ENCODE measurements at places on chromosomes 16 and 17.
A peak's percentile ranks its signal among the peaks of the same experiment; 100 is the strongest.

GRCh38 chr16:56787167-56787566 lies 57.2 kb downstream of the NUP93 start:
- no peak for DNase-seq

DNA sequence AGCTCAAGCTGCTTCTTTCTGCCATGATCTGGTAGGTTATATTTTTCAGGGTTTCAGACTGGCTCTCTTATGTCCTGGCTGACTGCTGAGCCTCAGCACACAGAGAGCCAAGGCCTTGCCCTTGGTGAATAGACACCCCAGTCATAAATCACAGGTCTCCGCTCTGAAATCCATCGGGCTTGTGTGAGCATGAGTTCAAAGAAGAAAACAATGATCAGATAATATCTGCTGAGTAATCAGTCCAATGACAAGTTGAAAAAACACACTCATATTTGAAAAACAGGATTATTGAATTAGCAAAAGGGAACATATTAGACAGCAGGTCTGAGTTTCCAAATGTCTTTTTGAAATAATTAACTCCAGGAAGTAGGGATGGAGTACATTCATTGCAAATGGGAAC lies 51.1 kb upstream of the NDRG4 start:
- no peak for DNase-seq

GRCh38 chr16:81693744-81694303 lies 85.3 kb upstream of the PLCG2 start:
- DNase-seq: no peak

DNA sequence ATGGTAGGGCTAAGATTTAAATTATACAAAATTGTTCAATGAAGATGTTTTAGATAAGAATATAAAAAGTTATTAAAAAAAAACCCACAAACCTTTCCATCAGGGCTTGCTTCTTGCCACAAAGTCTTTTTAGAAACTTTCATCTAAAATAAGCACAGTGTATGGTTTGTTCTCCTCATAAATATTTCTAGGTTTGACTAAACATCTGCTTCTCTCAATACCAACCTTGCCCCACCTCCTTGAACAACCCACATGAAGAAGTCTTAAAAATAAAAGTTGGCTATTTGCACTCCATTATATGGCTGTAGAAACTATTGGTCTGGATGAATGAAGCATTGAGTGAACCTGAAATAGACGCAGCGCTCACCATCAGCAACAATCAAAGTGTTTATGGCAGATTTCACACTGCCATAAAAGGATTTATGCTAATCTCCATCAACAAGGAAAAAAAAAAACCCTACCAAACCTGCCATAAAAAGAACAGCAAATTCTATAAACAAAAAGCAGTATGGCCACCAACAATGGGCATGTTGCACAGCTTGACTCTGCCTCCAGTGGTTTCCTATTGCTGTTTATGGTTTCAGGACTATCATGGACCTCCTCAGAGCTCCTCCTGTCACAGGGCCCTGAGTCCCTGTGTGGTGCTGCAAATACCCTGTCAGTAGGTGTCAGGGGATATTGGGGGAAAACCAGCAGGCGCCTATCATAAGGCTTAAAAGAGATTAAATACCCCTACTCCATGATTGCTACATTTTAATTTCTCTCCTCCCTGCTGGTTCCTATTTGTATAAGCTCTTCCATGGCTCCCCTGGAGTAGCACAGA lies 37.6 kb downstream of the SNX11 start:
- no peak for DNase-seq

GRCh38 chr17:15267996-15268395 lies 2.9 kb upstream of the PMP22 start:
- DNase-seq: no peak

DNA sequence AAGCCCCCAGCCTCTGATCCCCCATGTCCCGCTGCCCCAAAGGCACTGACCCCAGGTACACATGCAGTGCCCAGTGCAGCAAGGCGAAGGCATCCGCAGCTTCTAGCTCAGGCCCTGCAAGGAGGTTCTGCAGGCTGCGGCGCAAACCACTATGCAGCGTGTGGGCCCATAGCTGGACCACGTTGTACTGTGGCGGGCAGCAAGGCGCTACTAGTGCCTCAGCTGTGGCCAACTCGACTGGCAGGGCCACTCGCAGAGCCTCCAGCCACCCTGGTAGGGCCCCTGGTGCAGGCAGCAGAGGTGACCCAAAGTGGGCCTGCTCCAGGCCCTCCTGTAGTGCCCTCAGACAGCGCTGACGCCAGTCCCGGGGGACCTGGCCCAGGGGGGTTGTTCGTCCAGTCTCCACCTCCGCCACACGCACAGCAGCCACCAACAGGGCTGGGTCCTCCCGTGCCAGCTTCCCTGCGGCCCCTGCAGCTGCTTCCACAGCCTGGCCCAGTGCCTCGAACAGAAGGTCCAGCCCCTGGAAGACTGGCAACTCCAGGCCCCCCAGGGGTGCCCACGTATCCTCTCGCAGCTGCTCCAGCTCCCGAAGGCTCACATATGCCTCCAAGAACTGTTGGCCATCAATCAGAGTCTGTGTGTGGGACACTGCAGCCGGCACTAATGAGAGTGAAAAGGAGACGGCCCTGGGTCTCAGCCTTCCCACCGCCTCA lies 2.6 kb downstream of the EXOC3L1 start:
- DNase-seq: no peak

- no peak for DNase-seq
Measured at GRCh38 chr17:15431196-15431595, 36.2 kb downstream of the CDRT4 start.

GRCh38 chr17:4534515-4534914 lies 20.7 kb downstream of the MYBBP1A start:
- no peak for DNase-seq

DNA sequence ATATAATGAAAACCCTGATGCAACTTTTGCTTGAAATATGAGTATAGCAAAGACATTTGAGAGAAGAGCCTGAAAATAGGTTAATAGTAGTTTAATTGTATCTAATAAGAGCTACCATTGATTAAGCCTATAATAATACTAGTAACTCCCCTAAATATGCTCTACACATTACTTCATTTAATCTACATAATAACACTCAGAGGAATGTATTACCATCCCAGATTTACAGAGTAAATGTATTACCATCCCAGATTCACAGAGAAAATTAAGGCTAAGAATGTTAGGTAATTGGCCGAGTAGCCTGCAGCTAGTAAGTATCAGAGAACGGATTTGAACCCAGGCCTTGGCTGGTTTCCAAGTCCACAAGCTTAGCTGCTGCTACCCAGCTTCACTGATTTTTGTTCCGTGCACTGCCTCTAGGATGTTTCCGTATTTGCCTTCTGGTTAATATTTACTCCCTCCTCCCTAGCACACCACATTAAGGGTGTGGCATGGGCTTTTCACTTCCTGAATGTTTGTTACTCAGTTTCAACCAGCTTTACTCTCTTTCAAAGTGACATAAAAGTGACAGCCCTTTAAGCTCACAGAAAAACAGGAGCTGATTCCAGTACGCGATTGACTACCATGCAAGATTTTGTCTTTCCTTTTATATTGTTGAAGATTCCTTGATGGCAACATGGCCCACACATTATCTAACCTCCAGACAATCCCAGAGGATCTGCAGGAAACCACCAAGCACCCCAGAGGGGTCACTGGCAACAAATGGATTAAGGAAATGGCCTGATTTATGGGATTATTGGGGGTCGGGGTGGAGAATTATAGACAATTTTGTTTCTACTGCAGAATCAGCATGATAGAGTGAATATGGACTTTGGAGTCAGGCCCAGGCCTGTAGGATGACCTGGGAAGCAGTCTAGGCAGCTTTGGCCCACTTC lies 26.7 kb upstream of the TOX3 start:
- no peak for DNase-seq

- no peak for DNase-seq
Measured at GRCh38 chr17:7215652-7216180, 3.9 kb downstream of the DLG4 start.

- DNase-seq: peak; percentile 66
Measured at GRCh38 chr16:15572329-15573001, 70.5 kb downstream of the MARF1 start.

DNA sequence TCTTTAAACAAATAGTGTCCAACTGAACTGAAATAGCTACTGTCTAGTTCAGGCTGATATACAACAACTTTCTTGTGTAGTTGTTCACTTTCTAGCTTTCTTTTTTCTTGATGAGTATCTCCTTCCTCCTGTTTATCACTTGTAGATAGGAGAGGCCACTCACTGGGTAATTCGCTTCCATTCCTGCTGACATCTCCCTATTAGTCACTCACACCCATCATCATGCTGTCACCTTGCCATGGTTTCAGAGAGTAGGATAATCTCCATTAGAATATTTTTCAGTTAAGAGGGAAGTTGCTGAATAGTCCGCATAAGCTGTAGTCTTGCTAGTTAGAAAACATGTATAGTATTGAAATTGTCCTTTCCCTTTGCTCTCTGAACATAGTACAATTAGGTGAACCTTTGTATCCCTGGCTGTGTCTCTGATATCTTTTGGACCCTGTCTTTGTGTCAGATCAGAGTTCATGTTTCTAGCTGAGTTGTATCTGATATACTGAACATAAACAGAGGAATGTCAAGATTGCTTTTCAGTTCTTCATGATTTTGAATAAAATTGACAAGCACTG lies 64.4 kb upstream of the RASL10B start:
- peak; percentile 10 for DNase-seq

GRCh38 chr17:78250891-78251772 lies 19.7 kb downstream of the TMEM235 start:
- peak; percentile 86 for DNase-seq

DNA sequence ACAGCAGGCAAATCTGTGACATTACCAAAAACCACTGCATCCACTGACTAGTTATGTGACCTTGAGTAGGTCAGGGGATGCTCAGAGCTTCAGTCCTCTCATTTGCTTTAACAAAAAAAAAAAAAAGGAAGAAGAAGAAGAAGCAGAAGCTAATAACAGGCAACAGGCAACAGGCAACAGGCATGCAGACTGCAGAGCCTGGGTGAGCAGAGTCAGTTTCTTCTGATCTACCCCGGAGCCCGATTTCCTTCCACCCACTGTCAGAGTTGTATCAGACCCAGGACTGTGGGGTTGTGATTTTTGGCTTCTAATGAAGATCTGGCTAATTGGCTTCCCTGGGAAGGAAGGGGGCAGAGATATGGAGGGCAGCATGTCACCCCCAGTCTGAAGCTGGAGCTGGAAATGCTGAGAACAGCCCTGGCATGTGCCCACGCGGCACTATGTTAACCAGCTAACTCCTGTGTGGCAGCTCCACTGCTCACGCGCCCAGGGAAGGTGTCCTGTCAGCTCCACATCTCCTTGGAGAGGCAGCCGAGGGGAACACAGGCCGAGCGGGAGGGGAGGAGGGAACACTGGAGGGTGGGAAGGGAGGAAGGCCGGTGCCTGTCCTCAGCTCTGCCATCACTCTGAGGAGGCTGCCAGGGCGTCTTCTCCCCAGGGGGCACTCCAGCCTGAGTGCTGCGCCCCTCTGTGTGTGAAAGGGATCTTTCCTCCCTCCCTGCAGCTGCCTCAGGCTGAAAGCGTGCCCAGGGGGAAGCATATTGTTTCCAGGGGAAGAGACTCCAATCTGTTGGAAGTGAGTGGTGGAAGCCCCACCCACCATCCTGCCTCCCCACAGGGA lies 17.6 kb downstream of the SRCIN1 start:
- DNase-seq: no peak

DNA sequence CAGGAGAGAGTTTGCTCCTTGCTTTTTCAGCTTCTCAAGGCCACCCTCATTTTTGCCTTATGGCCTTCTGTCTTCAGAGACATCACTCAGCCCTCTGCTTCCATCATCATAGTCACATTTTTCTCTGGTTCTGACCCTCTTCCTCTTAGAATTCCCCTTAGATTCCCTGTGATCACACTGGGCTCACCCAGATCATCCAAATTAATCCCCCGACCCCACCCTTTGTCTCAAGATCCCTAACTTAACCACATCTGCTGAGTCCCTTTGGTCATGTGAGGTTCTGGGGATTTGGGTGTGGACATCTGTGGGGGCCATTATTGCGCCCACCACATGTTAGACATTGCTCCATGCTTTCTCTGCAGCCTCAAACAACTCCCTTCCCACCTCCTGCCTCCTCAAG lies 323.4 kb downstream of the CPPED1 start:
- DNase-seq: no peak

DNA sequence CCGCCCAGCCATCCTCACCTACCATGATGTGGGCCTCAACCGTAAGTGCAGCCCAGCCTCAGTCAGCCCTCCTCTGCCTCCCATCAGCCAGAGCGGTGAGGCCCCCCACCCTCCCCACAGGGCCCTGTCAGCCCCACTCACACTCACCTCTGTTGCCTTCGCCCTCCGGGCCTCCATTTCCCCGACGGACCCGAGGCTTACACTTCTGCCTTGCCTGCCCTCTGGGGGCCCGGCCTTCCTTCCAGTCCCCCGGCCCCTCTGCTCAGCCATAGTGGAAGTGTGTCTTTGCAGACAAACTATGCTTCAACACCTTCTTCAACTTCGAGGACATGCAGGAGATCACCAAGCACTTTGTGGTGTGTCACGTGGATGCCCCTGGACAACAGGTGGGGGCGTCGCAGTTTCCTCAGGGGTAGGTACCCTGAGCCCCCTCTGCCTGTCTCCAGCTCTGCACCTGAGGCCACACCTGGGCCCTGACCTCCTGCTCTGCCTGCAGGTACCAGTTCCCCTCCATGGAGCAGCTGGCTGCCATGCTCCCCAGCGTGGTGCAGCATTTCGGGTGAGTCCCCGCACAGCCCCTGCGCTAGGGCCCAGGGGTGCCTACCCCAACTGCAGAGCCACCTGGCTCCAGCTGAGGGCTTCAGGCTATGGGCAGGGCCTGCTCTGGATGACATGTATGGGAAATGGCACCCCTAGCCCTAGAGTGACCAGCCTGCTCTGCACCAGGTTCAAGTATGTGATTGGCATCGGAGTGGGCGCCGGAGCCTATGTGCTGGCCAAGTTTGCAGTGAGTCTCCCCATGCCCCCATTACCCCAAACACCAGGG lies 4.1 kb downstream of the NDRG4 start:
- DNase-seq: no peak

- peak; percentile 48 for DNase-seq
Measured at GRCh38 chr16:11094075-11094856, 149.9 kb downstream of the CLEC16A start.

DNA sequence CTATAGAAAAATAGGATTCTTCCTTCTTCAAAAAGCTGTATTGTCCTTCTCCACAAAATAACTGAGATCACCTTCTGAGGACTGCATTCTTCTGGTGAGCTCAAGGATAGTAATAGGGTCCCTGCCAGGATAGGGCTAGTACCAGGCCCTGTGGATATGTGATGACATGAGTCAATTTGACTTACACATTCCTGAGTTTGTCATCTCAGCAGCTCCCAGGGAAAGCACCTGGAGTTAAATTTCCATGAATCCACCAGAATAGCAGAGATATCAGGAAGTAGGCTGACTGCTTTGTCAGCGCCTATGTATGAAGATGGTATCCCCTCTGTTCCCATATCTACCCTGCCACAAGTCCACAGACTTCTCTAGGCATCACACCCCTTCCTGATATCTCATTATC lies 225.8 kb downstream of the PMP22 start:
- no peak for DNase-seq

Measured in fibroblast of pulmonary artery (primary cell).